ENCODE measurements at places on chromosomes 3 and 15. TPM values are rescaled to one million over a fixed set of nuclear protein-coding genes. Genes with fewer than 3 reads are reported as not detected.

ATP13A3 gene
- 92.3 TPM for total RNA-seq

ENTPD3 gene
- not detected for total RNA-seq

TPRG1 gene
- 0.55 TPM for total RNA-seq

SLC28A1 gene
- total RNA-seq: not detected

PLXNB1 gene
- 2.0 TPM for total RNA-seq

EPHA6 gene
- not detected for total RNA-seq

MST1R gene
- 0.27 TPM for total RNA-seq

SAXO2 gene
- total RNA-seq: 0.69 TPM

GRCh38 chr15:48086576-48086975, 34.2 kb upstream of the SLC24A5 start:
- DNase-seq: no peak

DNA sequence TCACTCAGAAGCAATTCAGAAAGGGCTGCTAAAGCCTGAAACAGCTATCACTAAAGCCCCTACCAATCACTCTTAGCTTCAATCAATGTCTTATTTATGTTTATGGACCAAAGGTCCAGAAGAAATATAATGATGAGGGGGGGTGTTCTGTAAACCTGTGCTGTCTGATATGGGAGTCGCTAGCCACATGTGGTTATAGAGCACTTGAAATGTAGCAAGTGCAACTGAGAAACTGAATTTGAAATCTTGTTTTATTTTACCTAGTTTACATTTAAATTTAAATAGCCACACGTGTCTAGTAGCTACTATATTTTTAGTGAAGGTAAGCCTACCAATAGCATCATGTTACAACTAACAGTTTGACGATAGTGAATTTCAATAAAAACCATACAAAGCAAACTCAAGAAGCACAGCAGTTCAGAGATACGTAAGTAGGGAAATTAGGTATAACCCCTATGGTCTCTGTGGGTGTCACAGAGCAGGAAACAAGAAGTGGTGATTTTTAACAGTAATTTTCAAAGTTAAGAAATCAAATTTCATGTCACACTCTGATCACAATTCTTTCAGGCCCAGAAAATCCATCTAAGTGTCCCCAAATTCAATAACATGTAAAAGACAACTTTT, 3.6 kb downstream of the POU1F1 start:
- no peak for DNase-seq

DNA sequence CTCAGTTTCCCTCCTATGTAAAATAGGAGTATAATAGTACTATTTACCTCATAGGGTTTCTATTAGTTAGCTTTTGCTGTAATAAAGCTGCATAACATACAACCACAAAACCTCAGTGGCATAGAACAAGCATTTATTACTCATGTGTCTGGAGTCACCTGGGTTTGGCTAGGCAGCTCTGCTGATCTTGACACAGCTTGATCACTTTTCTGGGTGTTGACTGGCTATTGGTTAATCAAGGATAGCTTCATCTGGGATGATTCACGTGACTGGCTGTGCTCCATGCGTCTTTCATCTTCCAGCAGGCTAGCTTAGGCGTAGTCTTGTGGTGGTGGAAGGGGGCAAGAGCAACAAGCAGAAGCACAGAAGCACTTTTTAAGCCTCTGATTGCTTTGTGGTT, 112.6 kb downstream of the SQOR start:
- no peak for DNase-seq

DNA sequence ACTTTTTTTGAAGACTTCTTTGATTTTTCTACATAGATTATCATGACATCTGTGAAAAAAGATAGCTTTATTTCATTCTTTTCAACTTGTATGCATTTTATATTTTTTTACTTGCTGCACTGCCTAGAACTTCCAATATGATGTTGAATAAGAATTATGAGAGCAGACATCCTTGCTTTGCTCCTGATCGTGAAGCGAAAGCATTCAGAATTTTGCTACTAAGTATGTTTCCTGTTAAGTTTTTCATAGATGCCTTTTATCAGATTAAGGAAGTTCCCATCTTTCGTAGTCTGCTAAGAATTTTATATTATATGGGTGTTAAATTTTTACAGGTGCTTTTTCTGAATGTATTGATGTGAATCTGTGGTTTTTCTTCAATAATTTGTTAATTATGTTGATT, 163.4 kb upstream of the GADL1 start:
- no peak for DNase-seq

GRCh38 chr3:187743195-187744141, 1.8 kb downstream of the BCL6 start:
- peak; percentile 73 for DNase-seq

GRCh38 chr3:7075901-7076300, 215.0 kb downstream of the GRM7 start:
- no peak for DNase-seq

GRCh38 chr3:53495520-53496391, 1.3 kb downstream of the CACNA1D start:
- DNase-seq: no peak

DNA sequence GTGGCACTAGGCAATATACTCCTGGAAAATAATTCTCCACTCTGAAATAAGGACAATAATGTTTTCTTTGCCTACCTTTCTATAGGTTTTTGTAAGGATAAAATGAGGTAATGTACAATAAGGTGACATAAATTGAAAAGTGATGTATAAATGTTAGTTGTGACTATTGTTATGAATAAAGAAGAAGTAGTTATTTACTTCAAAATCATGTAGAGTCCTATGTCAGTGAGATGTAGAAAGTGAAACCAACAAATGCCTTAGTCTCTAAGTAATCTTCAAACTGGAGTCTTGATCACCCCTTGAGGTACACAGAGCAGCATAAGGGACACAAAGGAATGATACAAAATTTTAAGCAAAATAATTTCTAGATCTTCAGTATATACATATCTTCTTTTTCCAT, 60.3 kb upstream of the TP63 start:
- DNase-seq: no peak

- no peak for DNase-seq
These were observed 397.9 kb upstream of the GOLIM4 start for GRCh38 chr3:168493412-168494205.

DNA sequence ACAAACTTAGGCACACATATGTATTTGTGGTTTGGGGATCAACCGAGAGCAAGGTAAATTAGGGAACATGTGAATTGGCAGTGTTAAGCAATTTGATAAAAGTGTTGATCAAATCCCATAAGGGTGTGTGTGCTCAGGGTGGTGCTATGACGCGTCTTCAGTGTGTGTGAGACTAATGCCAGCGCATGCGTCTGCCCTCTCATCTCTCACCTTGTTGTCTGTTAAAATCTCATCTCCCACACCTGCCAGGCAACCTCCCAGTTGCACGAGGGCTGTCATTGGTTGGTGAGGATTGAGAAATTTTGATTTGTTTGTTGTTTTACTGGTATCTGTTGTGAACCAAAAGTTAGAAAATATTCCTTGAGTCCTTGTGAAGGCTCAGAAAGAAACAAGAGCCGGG, 137.2 kb upstream of the ICE2 start:
- DNase-seq: no peak

- peak; percentile 57 for DNase-seq
These were observed 9.7 kb downstream of the PLA2G4D start for GRCh38 chr15:42084465-42085235.

- DNase-seq: no peak
These were observed 114.5 kb upstream of the TNIK start for GRCh38 chr3:171574556-171575240.

GRCh38 chr3:170372190-170372879, 14.8 kb downstream of the SKIL start:
- no peak for DNase-seq

All from activated naive CD4-positive, alpha-beta T cell treated with anti-CD3 and anti-CD28 coated beads for 36 hours (primary cell).